Gastrocnemius medialis (tissue), 4 donors: ENCODE measurements at places on chromosomes 12 and 14.

DNA sequence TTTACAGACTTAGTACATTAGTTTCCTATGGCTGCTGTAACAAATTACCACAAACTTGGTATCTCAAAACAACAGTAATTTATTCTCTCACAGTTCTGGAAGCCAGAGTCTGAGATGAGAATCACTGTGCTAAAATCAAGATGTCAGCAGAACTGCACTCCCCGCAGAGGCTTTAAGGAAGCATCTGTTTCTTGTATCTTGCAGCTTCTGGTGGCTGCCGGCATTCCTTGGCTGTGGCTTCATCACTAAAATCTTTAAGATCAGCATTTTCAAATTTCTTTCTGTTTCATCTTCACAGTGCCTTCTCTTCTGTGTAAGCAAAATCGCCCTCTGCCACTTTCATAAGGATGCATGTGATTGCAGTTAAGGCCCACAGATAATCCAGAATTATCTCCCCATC lies 9.4 kb downstream of the STON2 start:
- peaks cover 10% of the 10 kb centered on the region for H3K36me3 ChIP-seq
- no peaks in the 10 kb centered on the region for H3K4me1 ChIP-seq
- H3K27ac ChIP-seq, result no peak overlapping the region
- no peaks in the 10 kb centered on the region for H3K27me3 ChIP-seq
- no peak for DNase-seq
- no peak overlapping the region for H3K4me3 ChIP-seq

DNA sequence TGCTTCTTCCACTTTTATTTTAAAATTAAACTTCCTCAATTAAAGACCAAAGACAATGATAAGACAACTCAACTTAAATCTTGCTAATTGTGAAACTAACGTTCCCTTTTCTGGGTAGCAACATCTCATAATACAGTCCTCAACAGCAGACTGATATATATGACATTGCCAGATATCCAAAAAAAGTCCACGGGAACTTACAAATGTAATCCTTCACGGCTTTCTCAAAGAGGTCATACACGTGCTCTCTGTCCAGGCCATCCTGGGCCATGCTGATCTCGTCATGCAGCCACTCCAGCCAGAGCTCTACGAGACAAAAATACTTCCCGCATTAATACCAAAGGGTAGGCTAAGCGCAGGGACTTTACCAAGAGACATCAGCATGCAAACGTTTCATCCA lies 13.3 kb downstream of the SART3 start:
- H3K27me3 ChIP-seq, result no peaks in the 10 kb centered on the region
- no peak overlapping the region for H3K4me3 ChIP-seq
- H3K27ac ChIP-seq, result peak overlapping the region; percentile 5
- H3K36me3 ChIP-seq, result peaks cover 49% of the 10 kb centered on the region

DNA sequence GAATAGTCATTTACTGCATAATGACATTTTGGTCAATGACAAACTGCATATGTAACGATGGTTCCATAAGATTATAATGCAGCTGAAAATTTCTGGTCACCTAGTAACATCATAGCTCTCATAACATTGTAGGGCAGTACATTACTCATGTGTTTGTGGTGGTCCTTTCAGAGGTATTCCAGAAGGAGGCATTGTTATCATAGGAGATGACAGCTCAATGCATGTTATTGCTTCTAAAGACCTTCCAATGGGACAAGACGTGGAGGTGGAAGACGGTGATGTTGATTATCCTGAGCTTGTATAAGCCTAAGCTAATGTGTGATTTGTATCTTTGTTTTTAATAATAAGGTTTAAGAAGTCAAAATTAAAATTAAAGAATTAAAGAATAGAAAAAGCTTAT lies 43.8 kb upstream of the TSPAN11 start:
- H3K27ac ChIP-seq, result no peak overlapping the region
- DNase-seq, result no peak
- H3K36me3 ChIP-seq, result no peaks in the 10 kb centered on the region

DNA sequence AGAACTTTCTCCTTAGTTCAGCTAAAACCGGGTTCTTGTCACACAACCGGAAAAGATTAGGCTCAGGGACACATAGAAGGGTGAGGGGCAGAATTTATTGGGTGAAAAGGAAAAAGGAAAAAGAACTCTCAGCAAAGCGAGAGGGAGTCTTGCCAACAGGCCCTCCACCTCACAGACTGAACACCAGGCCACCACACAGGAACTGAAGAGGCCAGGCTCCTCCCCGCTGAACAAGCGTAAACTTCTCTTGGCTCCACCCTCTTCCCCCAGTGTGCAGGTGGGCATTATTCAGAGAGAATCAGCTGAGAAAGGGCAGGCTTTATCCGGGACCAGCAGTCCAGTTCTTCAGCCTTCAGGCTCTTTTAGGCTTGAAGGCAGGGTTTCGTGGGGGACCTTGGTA lies 125.6 kb upstream of the FGD4 start:
- no peaks in the 10 kb centered on the region for H3K4me1 ChIP-seq
- DNase-seq, result no peak
- no peak overlapping the region for H3K4me3 ChIP-seq
- no peaks in the 10 kb centered on the region for H3K36me3 ChIP-seq
- H3K27me3 ChIP-seq, result no peaks in the 10 kb centered on the region

DNA sequence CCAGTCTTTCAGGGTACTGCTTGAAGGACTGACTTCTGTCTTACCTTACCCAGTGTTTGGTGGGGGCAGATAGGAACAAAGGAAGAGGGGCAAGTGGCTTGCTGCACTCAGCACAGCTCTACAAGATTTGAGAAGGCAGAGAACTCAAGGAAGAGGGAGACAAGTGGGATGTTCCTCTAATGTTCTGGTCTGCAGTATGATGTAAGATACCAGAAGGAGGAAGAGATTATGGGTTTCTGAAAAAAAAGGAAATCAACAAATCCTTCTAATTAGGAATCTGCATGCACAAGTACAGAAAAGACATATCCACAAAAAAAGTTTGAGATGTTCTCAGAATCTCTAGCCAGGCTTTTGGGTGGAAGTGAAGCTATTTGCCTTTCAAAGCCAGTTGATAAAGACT lies 37.1 kb downstream of the USP15 start:
- peaks cover 29% of the 10 kb centered on the region for H3K36me3 ChIP-seq
- no peaks in the 10 kb centered on the region for H3K27me3 ChIP-seq
- peaks cover 24% of the 10 kb centered on the region for H3K4me1 ChIP-seq
- no peak for DNase-seq

DNA sequence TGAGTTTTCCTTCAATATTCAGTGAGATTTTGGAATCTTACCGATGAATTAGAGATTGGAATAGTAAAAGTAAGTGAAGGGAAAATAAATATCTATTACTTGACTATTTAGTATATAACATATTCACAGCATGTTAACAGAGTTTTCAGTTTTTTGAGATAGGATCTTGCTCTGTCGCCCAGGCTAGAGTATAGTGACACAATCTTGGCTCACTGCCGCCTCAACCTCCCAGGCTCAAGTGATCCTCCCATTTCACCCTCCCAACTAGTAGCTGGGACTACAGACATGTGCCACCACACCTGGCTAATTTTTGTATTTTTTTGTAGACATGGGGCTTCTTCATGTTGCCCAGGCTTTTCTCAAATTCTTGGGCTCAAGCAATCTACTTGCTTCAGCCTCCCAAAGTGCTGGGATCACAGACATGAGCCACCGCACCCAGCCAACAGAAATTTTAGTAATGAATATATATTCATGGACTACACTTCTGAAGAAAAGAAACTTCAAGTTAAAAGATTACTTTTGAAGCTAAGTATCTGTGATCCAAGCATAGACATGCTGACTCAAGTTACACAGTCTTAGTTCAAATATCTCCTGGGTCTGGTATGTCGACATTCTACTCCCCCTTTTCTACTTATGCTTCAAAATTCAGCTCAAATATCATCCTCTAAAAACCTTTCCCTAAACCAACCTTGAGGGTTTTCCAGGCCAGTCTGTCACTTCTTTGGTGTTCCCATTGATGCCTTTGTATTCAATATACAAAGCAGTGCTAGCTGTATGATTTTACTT lies 13.8 kb downstream of the UBE2N start:
- no peak overlapping the region for H3K4me3 ChIP-seq
- H3K36me3 ChIP-seq, result no peaks in the 10 kb centered on the region
- H3K27ac ChIP-seq, result peak overlapping the region; percentile 67

- H3K4me3 ChIP-seq, result no peak overlapping the region
- no peak for DNase-seq
- H3K27me3 ChIP-seq, result no peaks in the 10 kb centered on the region
- no peak overlapping the region for H3K27ac ChIP-seq
- no peaks in the 10 kb centered on the region for H3K36me3 ChIP-seq
Measured at GRCh38 chr14:87148655-87149054, 844.3 kb downstream of the GALC start.

GRCh38 chr12:108801736-108802100 lies 55.7 kb downstream of the SSH1 start:
- H3K27ac ChIP-seq, result peak overlapping the region; percentile 97
- no peaks in the 10 kb centered on the region for H3K27me3 ChIP-seq
- no peaks in the 10 kb centered on the region for H3K36me3 ChIP-seq
- H3K4me1 ChIP-seq, result peaks cover 67% of the 10 kb centered on the region

- no peaks in the 10 kb centered on the region for H3K4me1 ChIP-seq
- H3K4me3 ChIP-seq, result no peak overlapping the region
- no peak for DNase-seq
- no peaks in the 10 kb centered on the region for H3K36me3 ChIP-seq
- no peak overlapping the region for H3K27ac ChIP-seq
Measured at GRCh38 chr12:114015851-114016250, 49.7 kb upstream of the RBM19 start.

DNA sequence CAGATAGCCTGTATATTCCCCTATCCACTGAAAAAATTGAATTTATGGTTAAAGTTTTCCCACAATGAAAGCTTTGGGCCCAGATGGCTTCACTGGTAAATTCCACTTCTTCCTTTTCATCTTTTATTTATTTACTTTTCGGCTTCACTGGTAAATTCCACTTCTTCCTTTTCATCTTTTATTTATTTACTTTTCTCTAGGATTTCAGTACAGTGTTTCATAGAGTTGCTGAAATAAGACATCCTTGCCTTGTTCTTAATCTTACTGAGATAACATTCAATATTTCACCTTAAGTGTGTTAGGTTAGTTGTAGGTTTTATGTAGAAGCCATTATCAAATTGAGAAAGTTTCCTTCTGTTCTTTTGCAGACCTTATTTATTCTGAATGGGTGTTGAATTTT lies 18.9 kb upstream of the KLRG1 start:
- no peaks in the 10 kb centered on the region for H3K4me1 ChIP-seq
- H3K27ac ChIP-seq, result no peak overlapping the region
- DNase-seq, result no peak
- H3K27me3 ChIP-seq, result no peaks in the 10 kb centered on the region
- no peak overlapping the region for H3K4me3 ChIP-seq

GRCh38 chr12:25276199-25276937 lies 25.6 kb upstream of the KRAS start:
- H3K4me1 ChIP-seq, result no peaks in the 10 kb centered on the region
- no peaks in the 10 kb centered on the region for H3K27me3 ChIP-seq
- no peak overlapping the region for H3K4me3 ChIP-seq

GRCh38 chr14:63677891-63678379 lies 36.3 kb upstream of the WDR89 start:
- no peak overlapping the region for H3K4me3 ChIP-seq
- H3K27me3 ChIP-seq, result no peaks in the 10 kb centered on the region
- DNase-seq, result no peak
- H3K4me1 ChIP-seq, result no peaks in the 10 kb centered on the region
- no peak overlapping the region for H3K27ac ChIP-seq

DNA sequence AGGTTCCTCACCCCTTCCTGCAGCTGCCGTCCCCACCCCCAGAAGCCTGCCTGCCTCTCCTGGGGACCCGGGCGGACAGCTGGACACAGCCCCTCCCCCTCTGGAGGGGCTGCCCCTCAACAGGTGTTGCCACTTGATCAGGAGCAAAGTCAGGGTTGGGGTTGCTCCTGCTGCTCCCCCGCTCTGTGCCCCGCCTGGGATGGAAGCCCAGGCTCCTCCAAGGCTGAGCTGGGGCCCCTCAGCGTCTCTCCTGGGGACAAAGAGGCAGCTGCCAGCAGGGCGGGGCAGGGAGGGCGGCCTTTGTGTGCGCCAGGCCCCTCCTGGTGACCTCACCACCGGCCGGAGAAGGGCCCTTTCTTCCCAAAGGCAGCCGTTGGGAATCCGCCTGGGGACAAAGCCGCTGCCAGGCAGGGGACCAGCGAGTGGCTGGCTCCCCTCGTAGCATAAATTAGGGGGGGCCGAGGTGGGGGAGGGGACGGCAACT lies 13.7 kb downstream of the TRMT61A start:
- H3K27ac ChIP-seq, result no peak overlapping the region
- no peak for DNase-seq
- no peak overlapping the region for H3K4me3 ChIP-seq

- no peak for DNase-seq
- H3K27ac ChIP-seq, result no peak overlapping the region
- H3K27me3 ChIP-seq, result no peaks in the 10 kb centered on the region
- no peak overlapping the region for H3K4me3 ChIP-seq
- H3K4me1 ChIP-seq, result no peaks in the 10 kb centered on the region
Measured at GRCh38 chr12:122661246-122661645, 41.9 kb downstream of the HCAR2 start.

DNA sequence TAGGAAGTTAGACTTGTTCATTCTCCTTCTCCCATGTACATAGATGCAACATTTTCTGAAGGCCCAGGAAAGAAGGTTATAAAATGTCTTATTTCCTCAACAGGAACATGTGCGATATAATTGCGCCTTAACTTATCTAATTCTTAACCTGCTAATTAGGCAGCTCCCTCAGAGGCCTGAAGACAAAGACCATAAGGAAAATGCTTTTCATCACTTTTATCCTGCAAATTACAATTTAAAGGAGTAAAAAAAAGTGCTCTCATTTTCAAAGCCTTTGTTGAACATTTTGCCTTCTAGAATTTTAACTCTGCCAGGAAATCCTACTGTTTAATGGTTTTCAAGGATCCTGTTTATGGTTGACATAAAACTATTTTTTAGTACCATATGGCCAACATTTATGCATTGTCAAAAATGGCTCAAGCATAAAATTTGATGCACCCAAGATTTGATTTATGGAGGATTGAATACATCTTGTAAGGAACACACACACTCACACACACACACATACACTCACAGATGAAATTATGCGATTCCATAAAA lies 660.4 kb upstream of the TMEM132C start:
- no peaks in the 10 kb centered on the region for H3K27me3 ChIP-seq
- no peak for DNase-seq
- H3K36me3 ChIP-seq, result no peaks in the 10 kb centered on the region
- H3K27ac ChIP-seq, result no peak overlapping the region
- no peaks in the 10 kb centered on the region for H3K4me1 ChIP-seq

DNA sequence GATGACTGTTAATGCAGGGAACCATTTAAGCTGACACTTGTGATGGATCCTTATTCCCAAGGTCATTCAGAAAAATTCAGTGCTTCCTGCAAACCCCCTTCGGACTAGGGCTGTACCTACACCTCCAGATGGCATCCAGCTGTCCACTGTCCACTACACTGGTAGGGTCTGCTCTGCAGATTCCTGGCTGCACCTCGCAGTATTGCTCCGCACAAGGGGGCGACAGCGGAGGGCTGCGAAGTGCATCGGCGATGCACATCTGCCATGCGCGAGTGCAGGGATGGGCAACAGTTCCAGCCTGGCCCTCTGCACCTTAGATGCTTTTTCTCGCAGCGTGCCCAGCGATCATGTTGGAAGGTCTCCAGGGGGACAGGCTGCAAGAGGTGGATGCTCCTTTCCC lies 55.5 kb downstream of the KCNA5 start:
- no peak overlapping the region for H3K4me3 ChIP-seq
- peaks cover 14% of the 10 kb centered on the region for H3K27me3 ChIP-seq
- no peak for DNase-seq
- no peak overlapping the region for H3K27ac ChIP-seq
- H3K4me1 ChIP-seq, result peaks cover under 1% of the 10 kb centered on the region
